ENCODE measurements at places on chromosomes 3 and 15.

DNA sequence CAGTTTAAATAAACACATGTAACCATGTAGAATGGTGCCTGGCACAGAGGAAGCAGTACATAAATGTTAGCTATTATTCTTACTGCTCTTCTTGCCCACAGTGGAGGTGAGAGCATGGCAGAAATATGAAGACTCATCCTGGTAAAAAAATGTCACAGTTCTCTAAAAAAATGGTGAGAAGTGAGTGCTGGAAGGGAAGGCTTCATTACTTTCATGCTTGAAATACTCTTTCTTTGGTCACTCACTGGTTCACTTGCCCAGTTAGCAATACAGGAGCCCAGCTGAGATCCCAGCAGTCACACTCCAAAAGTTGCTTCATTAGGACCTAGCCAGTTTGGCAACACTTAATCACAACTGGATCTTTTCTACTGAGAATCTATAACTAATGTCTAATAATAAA is 1017.2 kb downstream of the TUSC7 start:
- DNase-seq = no peak
- no peak overlapping the region for H3K4me3 ChIP-seq
- no peak overlapping the region for H3K27ac ChIP-seq
- no peaks in the 10 kb centered on the region for H3K36me3 ChIP-seq
- H3K4me1 ChIP-seq = no peaks in the 10 kb centered on the region

DNA sequence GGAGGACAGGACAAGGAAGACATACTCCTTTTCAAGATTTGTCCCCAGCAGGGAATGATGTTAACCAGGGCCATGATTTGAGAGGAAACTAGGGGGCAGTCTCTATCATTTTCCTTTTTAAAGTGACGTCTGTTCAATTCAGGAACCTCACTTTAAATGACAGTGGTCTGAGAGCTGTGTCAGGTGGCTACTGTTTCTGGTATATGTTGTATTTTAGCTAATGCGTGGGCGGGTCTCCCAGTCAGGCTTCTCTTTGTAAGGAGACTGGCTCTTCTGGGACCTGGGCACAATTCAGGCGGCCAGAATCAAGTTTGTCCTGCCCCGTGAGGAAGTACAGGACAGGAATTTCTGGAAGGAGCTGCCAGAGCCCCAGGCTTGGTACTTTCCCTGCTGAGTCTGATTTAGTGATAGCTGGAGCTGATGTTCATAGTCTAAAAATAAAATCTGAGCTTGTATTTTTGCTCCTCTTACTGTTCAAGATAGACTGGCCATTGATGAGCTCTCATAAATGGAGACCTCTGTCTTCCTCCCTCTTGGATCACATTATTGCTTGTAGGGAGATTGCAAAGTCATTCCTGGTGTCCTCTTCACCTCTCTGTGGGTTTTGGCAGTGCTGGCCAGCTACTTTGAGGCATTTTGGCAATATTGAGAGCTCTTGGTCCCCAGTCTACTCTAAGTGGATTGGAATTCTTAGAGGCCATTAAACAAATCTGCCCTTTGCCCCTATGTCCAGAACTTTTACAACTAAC is 25.6 kb downstream of the SQOR start:
- no peak overlapping the region for H3K4me3 ChIP-seq
- DNase-seq = no peak
- peaks cover 12% of the 10 kb centered on the region for H3K36me3 ChIP-seq
- H3K27ac ChIP-seq = peak overlapping the region; percentile 64

GRCh38 chr3:173502983-173503568 is 105.5 kb downstream of the NLGN1 start:
- no peak overlapping the region for H3K27ac ChIP-seq
- H3K4me3 ChIP-seq = no peak overlapping the region
- no peaks in the 10 kb centered on the region for H3K27me3 ChIP-seq

- H3K27me3 ChIP-seq = no peaks in the 10 kb centered on the region
- H3K4me3 ChIP-seq = no peak overlapping the region
- H3K27ac ChIP-seq = peak overlapping the region; percentile 57
These were observed 14.2 kb upstream of the NPTN start for GRCh38 chr15:73647259-73648013.

DNA sequence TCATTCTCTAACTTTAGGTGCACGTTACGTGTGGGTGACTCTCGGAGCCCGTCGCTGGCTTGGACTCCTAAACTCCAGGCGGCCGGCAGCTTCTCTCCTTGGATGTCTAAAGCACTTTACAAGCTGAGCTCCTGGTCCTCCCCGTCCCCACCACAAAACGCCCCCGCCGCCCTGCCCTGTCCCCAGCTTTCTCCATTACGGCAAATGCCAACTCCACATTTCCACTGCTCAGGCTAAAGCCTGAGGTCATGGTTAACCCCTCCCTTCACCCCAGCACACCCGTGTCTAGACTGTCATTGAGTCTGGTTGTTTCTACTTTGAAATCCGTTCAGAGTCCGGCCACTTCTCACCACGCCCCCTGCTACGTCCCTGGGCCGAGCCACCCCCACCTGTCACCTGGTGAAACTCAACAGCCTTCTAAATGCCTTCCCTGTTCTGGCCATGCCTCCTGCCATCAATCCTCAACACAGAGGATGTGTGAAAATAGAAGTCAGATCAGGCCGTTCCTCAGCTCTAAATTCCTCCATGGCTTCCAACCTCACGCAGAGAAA is 8.1 kb upstream of the PCSK6 start:
- H3K4me3 ChIP-seq = no peak overlapping the region
- peak overlapping the region; percentile 64 for H3K27ac ChIP-seq
- H3K4me1 ChIP-seq = peaks cover 5% of the 10 kb centered on the region
- no peak for DNase-seq
- no peaks in the 10 kb centered on the region for H3K36me3 ChIP-seq

- no peaks in the 10 kb centered on the region for H3K36me3 ChIP-seq
- no peaks in the 10 kb centered on the region for H3K27me3 ChIP-seq
- H3K4me1 ChIP-seq = peaks cover 19% of the 10 kb centered on the region
- no peak overlapping the region for H3K4me3 ChIP-seq
- H3K27ac ChIP-seq = no peak overlapping the region
These were observed 107.8 kb downstream of the ASB7 start for GRCh38 chr15:100710222-100710621.
